NCI-H345 (cell line): ENCODE measurements at places on chromosomes 1 and 21.

DNA sequence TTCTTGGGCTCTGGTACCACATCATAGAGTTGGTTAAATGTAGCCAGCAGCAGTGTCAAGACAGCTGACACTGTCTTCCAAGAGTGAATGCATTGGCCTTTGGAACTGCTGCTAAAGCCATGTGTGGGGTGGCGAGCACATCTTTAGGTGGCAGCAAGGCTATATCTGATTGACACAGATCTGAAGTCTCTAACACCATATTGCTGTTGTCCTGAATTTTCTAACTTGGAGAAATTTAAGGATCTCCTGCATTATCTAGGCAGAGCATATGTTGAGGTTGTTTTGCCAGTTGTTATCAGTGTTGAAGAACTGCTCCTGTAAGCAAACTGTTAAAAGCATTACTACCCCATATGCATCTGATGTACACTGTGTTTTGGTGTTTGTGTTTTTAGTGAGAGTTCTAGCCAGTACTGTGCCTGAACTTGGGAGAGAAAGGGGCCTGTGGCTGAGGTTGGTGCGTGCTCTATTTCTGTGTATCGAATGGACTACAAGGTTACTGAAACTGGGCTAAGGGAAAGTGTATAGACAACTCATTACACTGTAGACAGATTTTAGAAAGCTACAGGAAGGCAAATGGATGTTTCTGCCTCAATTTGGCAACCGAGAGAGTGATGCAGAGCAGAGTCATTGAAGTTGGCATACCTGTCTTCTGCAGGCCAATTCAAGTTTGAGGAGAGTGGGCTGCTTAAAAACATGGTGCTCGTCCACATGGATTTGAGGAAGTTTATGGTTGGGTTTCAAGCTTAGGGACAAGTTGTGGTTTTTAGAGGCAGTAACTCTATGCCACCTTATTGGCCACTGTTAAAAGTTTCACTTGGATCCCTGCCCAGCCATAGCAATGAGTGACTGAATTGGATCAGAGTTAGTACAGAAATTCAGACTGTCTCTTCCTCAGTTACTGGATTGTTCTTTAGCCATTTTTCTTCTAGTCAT, 16.9 kb downstream of the DYRK3 start:
- no peak for DNase-seq

- DNase-seq = no peak
Observed at GRCh38 chr1:109927911-109928321, 17.3 kb downstream of the CSF1 start.

- no peak for DNase-seq
Observed at GRCh38 chr1:31977385-31978131, 36.1 kb upstream of the KHDRBS1 start.

- no peak for DNase-seq
Observed at GRCh38 chr1:39051956-39052355, 25.8 kb downstream of the NDUFS5 start.

- DNase-seq = no peak
Observed at GRCh38 chr1:156593661-156593989, 2.0 kb downstream of the NAXE start.

DNA sequence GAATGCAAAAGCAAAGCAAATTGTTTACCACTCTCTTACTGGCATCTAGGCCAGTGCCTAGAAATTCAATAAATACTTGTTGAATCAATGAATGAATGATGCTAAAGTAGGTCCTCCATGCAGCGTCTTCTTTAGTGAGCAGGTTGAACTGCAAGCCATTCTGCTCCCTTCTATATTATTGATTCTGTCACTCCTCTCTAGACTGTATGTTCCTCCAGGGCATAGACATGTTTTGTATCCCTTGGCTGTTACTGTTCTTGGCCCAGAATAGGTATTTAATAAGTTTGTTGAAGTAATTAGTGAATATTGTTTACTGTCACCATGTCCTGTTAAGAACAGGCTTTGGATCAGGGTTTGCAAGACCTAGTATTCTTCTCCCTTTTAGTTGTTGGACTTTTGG, 43.7 kb downstream of the OSBPL9 start:
- DNase-seq = no peak
